ENCODE measurements at places on chromosomes 1 and 21.
A peak's percentile ranks its signal among the peaks of the same experiment; 100 is the strongest.

GRCh38 chr1:174799136-174799479 lies 200.6 kb upstream of the CACYBP start:
- DNase-seq = no peak

DNA sequence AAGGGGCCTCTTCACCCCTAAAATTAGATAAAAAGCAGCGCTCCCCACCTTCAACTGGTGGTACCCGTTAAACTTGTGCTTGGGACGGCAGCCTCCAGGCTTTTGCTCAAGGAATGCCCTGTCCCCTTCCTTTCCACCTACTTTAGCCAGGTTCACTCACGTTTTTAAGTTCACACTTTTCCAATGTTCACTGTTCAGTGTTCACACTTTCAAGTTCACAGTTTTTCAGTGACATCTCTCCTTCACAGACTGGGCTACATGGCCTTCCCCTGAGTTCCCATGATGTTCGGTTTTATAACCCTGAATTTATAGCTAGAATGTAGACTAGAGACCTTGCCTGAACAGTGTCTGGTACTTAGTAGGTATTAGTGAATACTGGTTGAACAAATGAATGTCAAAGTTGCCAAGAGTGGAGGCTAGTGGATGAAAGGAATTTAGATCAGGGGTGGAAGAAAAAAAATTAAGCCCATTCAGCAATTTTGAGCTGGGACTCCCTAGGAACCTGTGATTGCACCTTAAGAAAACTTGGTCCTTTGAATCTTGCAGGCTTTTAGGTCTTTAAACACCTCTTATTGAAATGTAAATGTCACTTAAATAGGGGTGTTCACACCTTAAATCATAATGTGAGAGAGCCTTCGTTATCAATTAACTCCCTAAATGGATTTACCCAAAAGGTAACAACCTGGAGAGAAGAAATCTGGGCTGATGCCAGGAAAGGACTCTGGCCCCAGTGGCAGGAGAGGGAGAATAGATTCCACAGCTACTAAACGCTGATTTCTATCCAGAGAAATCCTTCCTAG lies 12.3 kb downstream of the BTG2 start:
- no peak for DNase-seq

DNA sequence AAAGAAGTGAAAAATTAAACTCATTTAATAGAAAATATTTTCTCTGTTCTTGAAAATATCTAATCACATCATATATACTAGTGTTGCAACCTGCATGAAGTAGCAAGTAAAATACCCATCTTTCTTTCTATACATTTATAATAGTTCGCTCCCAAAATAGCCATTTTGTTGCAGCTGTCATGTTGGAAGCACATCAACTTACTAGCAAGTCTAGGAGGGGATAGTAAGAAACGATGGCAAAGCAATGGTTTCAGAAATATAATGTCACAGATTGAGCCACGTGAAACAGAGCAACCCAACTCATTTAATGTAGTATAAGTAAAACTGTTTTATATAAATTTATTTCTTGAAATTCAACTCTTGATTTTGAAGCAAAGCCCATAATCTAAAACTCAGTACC lies 521.8 kb downstream of the LRRIQ3 start:
- DNase-seq = no peak

DNA sequence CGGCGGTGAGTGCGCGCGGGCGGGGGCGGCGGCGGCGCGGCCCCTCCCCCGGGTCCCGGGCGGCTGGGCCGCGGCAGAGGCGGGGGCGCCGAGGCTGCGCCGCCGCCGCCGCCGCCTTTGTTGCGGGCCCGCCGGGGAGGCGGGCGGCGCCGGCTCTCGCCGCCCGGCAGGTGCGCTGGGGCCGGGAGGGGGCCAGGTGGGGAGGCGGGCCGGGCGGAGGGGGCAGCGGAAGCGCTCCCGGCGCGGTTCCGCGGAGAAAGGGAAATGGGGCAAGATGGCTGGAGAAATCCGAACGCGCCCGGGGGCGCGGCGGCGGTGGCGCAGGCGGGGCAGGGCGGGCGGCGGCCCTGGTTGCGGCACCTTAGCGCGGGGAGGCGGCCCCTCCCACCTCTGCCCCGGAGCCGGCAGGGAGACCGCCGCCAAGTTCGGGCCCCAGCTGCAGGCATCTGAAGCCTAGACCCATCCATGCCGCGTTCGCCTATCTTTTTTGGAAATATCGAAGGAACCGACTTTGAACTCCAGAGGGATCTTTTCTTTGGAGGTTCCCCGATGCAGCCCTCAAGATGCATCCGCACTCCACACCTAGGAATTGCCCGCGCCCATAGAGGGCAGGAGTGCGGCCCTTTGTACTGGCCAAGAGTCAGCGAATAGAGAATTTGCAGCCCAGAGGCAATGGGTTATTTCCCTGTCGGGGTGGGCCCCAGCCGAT lies 479 bp downstream of the POGK start:
- peak; percentile 60 for DNase-seq

- DNase-seq = no peak
These were observed 4.3 kb upstream of the SPATC1L start for GRCh38 chr21:46188226-46189212.

GRCh38 chr1:228321895-228322294 lies 84.7 kb downstream of the TRIM11 start:
- no peak for DNase-seq

GRCh38 chr1:30882678-30883388 lies 25.7 kb downstream of the SDC3 start:
- DNase-seq = no peak

DNA sequence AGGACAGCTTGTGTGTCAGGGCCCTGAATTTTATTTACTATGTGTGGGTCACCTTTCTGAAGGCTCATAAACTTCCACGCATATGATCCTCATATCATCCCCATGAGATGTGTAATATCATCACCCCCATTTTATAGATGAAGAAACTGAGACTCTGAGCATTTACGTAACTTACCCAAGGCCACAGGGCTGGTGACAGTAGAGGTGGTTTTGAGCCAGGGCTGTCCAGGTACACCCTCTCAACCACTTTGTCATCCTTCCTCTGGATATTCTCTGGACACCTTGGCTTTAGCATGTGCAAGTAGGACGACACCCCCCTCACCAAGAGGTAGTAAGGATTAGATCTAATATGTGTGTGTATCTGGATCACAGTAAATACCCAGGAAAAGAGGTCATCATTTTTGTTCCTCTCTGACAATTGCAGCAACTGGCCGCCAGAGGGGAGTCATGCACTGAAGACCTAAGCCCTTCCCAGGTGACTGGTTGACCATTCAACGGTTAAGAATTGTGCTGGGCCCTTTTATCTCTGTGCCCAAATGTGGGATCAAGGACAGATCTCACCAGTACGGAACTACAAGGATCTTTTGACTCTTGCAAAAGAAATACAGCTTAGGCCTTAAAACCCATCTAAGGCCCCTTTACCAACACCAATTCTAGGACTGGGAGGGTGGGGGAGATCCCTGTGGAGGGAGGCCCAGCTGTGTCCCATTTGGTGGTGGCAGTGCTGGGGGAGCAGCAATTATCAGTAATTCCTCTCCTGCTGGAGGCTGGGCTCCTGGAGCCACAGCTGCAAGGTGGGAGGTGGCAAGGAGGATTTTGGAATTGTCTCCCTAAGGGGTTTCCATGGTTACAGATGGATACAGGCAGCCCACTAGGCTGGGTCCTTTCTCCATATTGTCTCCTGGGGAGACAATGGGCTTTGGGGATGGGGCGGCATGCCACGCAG lies 13.7 kb upstream of the E2F2 start:
- DNase-seq = peak; percentile 78

- DNase-seq = peak; percentile 21
These were observed 749 bp upstream of the GLUL start for GRCh38 chr1:182392050-182393028.

DNA sequence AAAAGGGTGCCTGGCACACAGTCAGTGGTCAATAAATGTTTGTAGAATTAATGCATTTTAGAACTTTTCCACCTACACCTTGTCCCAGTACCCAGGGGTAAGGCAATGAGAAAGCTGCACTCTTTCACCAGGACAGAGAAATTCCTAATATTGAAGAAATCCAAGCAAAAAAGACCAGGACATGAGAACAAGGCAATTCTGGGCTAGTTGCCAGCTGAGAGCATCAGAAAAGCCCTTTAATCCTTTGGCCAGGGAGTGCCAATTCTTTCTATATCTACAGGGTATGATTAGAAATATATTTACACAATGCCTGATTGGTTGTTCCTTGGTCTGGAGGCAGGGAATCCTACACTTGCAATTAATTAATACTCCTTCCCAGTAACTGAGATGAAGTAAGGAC lies 492.4 kb upstream of the NFIA start:
- no peak for DNase-seq

GRCh38 chr21:38831526-38832467 lies 26.1 kb downstream of the ETS2 start:
- DNase-seq = peak; percentile 62

GRCh38 chr1:2014741-2015735 lies 4.1 kb upstream of the GABRD start:
- DNase-seq = no peak

- DNase-seq = peak; percentile 1
These were observed 22.7 kb downstream of the KRTAP10-1 start for GRCh38 chr21:44517175-44517899.

GRCh38 chr1:169163059-169163458 lies 56.6 kb downstream of the ATP1B1 start:
- no peak for DNase-seq

DNA sequence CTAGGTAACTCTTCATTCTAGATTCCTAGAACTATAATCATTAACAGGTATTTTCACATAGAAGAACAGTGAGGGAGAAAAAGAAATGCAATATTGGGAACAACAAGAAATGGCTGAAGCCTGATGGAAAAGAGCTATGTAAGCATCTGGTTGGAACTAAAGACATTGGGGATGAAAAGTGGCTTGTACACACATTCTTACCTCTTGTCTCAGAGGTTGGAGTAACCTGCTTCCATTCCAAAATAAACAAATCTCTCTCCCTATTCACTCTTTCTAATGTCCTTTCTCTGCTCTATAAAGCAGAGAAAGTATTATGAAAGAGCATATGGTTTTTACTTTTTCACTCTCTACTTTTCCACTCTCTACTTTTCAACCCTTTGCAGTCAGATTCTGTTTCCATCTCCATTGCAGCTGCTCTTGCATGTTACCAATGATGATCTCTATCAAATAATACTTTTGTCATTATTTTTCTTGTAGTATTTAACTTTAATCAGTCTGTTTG lies 37.5 kb downstream of the CMPK1 start:
- no peak for DNase-seq

GRCh38 chr1:153717330-153717729 lies 10.5 kb upstream of the INTS3 start:
- DNase-seq = no peak

- no peak for DNase-seq
These were observed 1.2 kb downstream of the PLCH2 start for GRCh38 chr1:2477309-2477708.

GRCh38 chr1:155083865-155084721 lies 5.5 kb downstream of the EFNA3 start:
- peak; percentile 40 for DNase-seq

GRCh38 chr1:211751438-211751837 lies 76.0 kb upstream of the NEK2 start:
- no peak for DNase-seq

DNA sequence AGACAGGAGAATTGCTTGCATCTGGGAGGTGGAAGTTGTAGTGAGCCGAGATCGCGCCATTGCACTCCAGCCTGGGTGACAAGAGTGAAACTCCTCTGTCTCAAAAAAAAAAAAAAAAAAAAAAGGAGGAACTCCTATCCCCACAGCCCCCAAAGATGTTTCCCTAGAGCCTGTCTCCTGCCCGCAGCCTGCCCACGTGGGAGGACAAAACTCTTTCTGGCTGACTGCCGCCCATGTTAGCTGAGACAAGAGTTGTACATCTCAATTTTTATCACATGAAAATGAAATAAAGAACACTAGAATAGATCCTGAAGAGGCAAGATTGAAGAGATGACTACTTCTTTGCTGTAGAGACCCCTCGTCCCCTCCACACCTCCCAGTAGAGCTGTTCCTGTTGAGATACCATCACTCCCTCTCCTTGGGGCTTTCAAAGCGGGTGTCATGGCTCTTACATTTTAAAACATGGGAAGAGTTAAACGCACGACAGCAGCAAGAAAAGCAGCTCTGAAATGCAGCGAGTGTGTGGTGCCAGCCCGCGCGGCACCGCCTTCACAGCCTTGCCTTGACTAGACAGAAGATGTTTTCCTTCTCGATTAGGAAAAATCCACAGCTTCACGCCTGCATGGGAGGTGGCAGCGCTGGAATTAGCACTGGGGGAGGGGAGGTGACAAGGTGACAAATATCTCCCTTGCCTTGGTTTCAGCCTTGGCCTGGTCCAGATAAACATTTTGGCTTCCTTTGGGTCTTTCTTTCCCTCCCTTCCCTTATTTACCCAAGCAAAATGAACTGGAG lies 253.4 kb upstream of the CSF3R start:
- no peak for DNase-seq

- DNase-seq = no peak
These were observed 10.3 kb upstream of the LEFTY1 start for GRCh38 chr1:225899044-225899925.

DNA sequence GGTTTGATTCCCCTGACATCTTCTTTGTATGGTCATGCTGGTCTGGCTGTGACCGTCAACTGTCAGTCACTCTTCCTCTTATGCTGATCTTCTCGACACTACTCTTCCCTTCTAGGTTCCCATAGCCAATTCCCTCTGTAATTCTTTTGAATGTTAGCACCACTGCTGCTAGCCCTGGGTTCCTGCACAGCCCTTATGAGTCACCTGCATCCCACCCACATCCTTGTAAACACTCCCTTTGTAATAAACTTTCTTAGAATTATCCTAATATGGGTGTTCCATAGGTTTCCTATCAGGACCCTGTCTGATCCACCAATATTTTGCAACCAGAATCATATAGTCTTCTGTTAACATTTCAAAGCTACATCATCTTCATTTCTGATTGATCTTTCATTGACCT lies 37.1 kb downstream of the JUN start:
- DNase-seq = no peak

- DNase-seq = no peak
These were observed 25.8 kb downstream of the ABCA4 start for GRCh38 chr1:94095112-94095637.

- DNase-seq = no peak
These were observed 426.3 kb upstream of the ADGRL2 start for GRCh38 chr1:81374481-81374880.

- no peak for DNase-seq
These were observed 24.8 kb downstream of the ATPAF1 start for GRCh38 chr1:46643368-46643775.

GRCh38 chr21:44710756-44711326 lies 531 bp downstream of the TSPEAR start:
- DNase-seq = no peak

GRCh38 chr1:239993366-239993765 lies 98.3 kb upstream of the FMN2 start:
- DNase-seq = no peak
